ENCODE measurements at places on chromosomes 12 and 14.

DNA sequence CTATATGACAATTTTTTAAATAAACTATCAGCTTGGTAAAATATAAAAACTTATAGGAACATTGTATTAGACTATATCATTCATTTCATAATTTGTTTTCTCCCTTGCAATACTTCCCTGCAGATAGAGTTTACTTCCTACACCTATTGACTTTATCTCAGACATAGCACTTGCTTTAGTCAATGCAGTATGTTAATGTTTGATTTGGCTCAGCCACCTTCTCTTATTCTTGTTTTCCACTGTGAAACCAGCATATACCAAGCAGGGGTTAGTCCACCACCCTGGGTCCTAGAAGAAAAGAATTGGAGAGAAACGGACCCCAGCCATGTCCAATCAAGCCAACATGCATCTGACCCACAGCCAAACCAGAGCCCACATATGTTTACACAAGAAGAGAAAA is 10.4 kb upstream of the SOX5 start:
- no peak for DNase-seq

DNA sequence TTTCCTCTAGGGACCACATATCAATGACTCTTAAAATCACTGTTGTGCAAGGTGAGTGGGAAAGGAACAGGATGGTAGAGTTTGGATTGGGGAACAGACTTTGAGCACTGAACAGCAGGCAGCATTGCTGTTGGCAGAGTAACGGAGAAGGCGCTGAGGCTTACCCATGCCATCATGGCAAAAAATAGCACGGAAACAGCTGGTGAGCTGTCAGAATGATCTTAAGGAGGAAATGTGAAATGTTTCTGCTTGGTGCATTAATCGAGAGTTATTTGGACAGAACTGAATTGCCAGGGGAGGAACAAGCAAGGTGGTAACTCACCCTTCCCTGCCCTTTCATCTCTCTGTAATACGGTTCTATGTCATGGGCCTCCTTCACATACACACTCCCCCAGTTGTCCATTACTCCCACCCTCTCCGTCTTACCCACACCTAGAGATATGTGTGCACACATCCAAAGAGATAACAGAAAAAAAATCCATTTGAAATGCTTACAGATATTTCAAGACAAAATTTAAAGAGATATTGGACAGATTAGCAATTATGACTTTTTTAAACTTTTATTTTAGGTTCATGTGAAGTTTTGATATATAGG is 572.5 kb downstream of the DIO2 start:
- DNase-seq = no peak

- DNase-seq = no peak
These were observed 59.5 kb upstream of the FUT8 start for GRCh38 chr14:65352964-65353530.

- DNase-seq = no peak
These were observed 115.0 kb downstream of the TSPAN9 start for GRCh38 chr12:3192221-3192620.

DNA sequence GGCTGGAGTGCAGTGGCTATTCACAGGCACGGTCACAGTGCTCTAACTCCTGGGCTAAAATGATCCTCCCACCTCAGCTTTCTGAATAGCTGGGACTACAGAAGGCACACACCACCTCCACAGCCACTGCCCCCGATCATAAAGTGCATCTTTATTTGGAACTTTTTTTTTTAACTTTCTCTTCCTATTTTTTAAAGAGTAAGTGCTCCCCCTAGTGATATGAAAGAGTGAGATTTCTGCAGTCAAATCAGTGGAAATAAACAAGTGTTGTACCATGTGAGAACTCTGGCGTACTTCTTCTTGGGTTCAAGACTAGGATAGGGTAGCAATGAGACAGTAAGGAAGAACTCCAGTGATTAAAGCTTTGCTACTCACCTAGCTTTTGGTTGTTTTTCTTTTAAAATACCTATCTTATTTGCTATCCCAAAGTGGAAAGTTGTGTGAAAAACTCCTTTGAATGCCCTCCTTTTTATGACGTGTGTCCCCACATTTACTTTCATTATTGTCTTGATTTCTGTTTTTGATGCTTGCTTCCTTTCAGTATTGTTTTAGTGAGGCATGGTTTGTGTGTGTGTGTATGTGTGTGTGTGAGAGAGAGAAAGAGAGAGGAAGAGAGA is 6.6 kb downstream of the PPP4R4 start:
- no peak for DNase-seq

GRCh38 chr14:59091976-59092375 is 96.5 kb upstream of the DAAM1 start:
- no peak for DNase-seq

GRCh38 chr12:3289702-3290101 is 201.3 kb upstream of the PRMT8 start:
- DNase-seq = no peak

DNA sequence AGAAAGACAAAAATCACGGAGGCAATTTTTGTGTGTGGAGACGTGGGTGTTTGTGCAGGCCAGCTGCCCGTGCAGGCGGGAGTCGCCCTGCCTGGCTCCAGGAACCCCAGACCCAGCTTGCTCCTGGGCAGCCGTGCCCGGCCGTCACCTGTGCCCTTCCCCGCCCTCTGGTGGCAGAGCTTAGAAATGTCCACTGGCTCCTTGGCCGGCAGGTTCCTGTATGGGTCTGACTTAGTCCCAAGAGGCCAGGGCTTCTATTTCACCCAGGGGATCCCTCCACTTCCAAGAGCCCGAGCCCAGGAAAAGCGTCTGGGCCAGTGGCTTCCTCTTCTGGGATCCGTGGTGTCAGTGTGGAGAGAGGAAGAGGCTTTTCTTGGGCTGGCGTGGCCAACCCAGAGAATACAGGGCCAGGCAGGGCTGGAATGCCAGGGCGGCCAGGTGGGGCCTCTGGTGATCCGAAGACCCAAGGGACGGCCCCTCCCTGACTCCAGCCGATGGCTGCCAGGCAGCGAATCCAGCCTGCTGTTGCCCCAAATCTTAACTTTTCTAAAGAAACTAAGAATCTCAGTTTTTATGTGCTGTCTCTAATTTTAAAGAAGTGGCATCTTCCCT is 120.9 kb downstream of the TMEM132C start:
- no peak for DNase-seq

GRCh38 chr14:64628940-64629408 is 75.2 kb upstream of the PLEKHG3 start:
- DNase-seq = no peak

- no peak for DNase-seq
These were observed 9.5 kb downstream of the NDRG2 start for GRCh38 chr14:21015312-21015711.

- no peak for DNase-seq
These were observed 272.9 kb downstream of the EGLN3 start for GRCh38 chr14:33678005-33678404.

GRCh38 chr12:85281636-85282312 is 1.8 kb downstream of the ALX1 start:
- DNase-seq = no peak

DNA sequence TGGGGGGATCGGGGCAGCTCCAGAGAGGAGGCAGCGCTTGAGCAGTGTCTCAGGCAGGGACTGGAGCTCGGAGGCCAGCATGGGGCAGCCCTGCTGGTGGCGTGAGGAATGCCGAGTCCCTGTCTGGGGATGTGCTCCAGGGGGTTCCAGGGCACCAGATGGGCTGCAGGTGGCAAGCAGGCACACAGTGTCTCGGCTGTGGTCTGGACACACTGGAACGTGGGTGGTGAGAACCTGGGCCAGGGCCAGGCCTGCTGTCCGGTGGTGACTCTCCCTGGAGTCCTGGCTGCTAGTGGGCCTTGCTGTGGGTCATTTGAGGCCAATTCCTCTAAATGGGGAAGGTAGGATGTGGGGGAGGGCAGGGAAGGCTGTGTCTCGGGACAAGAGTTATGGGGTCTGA is 199.4 kb upstream of the RTL1 start:
- DNase-seq = no peak

GRCh38 chr12:101946233-101946611 is 68.8 kb downstream of the DRAM1 start:
- no peak for DNase-seq

DNA sequence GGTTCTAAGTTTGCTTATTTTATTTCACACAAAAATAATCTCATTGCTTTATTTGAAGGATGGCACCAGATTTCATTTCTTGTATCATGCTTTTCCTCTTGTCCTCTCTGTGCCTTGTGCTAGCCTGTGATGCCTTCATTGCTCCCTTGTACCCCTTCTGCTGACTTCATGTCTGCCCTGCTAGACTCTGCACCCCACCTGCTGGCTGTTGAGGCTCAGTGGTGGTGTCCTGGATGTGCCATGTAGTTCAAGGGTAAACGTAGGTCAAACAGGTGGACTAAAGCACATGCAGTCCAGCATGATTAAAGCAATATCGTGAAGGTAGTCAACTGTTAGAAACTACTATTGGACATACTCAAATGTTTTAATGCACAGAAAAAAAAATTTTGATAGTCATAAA is 21.6 kb downstream of the MRPS35 start:
- no peak for DNase-seq

- DNase-seq = no peak
These were observed 755.7 kb upstream of the USP15 start for GRCh38 chr12:61504396-61505080.

DNA sequence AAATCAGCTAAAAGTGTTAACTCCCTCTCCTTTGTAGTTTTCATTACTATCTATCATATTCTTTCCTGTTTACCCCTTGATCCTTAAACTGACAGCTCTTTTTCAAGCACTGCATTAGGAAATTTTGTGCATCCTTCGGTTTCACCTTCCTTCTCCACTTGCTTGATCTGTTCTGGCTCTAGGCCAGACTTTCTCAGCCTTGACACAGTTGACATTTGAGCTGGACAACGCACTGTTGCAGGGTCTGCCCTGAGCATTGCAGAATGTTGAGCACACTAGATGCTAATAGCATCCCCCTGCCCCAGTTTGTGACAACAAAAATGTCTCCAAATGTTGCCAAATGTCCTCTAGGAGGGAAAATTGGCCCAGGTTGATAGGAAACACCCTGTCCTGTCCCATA is 75.4 kb upstream of the KCNJ8 start:
- DNase-seq = no peak

GRCh38 chr14:100580316-100581227 is 6.6 kb downstream of the BEGAIN start:
- no peak for DNase-seq

DNA sequence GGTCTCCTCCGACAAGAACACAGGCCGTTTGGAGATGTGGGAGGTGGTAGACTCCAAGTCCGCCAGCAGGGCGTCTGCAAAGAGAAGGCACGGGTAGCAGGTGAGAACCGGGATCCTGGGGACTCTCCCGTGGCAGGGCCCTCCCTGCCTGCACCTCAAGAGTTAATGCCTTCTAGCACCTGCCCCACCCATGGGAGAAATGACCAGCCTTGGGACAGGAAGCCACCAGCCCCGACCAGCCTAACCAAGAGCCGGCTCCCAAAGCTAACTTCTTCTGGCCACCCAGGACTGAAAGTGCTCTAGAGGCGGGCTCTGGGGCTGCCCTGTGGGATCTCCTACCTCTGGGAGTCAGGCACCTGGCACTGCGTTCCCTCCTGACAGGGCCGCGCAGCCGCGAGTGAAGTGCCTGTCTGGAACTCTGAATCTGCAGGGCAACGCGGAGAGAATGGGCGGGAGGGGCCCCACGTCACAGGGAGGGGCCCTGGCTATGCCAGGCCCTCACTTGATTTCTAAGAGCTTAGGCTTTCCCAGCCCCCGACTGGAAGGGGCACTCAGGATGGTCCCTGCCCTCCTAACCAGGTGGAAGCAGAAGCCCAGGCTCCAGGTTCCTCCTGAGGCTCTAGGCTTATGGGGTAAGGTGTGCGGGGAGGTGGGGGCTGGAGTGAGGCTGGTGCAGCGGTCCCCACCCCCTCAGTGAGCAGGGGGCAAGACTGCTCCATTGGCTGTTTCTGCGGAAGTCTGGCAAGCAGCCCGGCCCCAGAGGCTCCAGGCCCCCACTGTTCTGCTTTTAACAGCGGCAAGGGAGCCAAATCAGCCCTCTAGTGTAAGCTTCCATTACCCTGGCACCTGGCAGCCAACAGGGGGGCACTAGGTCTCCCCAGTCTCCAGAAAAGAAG is 23.6 kb upstream of the RPLP0 start:
- no peak for DNase-seq

DNA sequence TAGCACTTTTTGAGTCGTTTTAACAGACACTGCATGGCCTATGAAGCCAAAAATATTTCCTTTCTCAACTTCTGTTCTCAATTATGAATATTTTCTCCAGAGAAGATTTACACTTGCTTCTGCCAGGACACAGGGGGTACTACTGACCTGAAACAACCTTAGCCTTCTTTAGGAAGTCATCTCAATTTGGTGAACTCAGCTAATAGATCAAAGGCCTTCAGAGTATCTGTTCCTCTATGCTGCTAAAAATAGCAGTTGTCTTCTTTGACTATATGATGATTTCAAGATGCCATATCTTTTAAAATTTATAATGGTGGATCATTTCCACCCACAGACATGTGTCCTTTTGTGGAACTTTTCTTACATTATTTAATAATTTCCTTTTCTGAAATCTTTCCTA is 14.0 kb upstream of the NDUFA12 start:
- DNase-seq = no peak

Measured in activated naive CD4-positive, alpha-beta T cell (primary cell).